Activated CD4-positive, alpha-beta T cell treated with anti-CD3 and anti-CD28 coated beads, Interleukin-2, amount 10 ng/mL, durations not matched to agents 7 days and 5 days (primary cell): ENCODE measurements at places on chromosomes 13 and 19. TPM values are rescaled to one million over a fixed set of nuclear protein-coding genes. Genes with fewer than 3 reads are reported as not detected.
A peak's percentile ranks its signal among the peaks of the same experiment; 100 is the strongest.

BTBD2 gene
- total RNA-seq = 66.3 TPM

TGDS gene
- total RNA-seq = 16.2 TPM

LSR gene
- total RNA-seq = 3.5 TPM

DNA sequence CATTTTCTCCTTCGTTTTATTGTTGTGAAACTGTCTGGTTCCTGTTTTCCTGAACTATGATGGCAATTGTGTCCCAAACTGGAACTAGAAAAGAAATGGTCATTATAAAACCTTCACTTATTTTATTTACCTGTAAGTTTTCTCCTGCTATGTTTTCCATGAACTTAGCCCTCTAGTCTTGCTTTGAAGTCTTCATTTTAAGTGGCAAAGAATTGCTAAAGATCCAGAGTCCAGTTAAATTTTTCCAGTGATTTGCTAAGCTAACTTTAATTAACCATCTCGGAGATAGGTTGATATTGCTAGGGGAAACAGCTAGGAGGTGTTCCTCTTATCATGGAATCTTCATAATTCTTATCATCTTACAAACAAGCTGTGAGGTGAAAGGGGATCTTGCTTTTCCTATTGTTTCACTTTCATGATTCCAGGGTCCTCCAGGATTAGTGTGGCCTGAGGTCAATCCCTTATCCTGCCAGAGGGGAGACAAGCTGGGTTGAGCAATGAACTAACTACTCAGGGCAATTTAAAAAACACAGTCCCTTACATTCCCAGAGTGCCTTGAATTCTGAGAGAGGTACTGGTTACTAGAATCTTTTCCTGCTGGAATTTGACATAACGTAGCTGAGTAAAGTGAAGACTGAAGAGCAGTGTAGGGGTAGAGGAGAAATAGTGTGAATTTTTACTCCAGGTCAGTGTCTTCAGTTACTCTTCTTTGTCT lies 112.5 kb downstream of the ESD start:
- peaks cover 31% of the 10 kb centered on the region for H3K4me1 ChIP-seq
- DNase-seq = no peak
- H3K4me3 ChIP-seq = no peak overlapping the region
- peaks cover 27% of the 10 kb centered on the region for H3K36me3 ChIP-seq

DNA sequence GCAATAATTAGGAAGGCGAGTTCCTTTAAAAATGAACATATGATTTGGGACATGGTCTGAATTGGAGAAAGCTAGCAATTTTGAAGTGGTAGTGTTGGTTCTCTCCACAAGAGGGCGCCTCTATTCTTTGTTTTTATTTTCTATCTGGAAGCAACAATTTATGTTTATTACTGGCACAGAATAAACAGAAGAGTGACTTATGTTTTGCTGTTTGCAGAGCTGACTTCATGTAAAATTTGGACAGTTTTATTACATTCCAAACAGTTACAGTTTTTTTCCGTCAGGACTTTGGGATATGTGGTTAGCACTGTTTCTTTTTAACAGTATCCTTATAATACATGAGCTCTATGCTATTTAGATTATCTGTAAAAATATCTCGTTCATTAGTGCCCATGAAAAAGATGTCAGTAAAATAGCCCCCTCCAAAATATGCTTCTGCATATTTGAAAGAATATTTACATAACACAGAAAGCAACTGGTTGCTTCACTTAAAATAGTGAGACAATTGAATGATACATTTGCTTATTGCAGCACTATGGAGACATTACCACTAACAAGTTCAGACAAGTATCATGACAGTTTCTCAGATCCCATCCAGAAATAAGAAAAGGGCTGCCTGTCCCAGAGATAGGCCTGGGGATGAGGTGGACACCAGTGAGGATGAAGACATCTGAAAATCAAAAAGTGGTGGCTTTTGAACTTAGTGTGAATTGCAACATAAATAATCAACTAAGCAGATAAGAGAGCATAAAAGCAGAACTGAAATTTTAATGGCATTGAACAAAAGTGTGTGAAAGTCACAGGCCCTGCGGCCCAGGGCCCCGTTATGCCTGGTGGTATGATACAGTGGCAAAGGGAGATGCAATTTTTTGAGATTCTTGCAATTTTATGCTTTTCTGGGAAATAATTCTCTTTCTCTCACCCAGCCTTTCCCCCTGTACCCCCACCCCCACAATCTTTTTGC lies 32.3 kb upstream of the FGF9 start:
- H3K4me1 ChIP-seq = peaks cover 1% of the 10 kb centered on the region
- DNase-seq = peak; percentile 51
- H3K4me3 ChIP-seq = no peak overlapping the region
- no peak overlapping the region for H3K27ac ChIP-seq
- peaks cover 2% of the 10 kb centered on the region for H3K27me3 ChIP-seq
- H3K36me3 ChIP-seq = no peaks in the 10 kb centered on the region

DNA sequence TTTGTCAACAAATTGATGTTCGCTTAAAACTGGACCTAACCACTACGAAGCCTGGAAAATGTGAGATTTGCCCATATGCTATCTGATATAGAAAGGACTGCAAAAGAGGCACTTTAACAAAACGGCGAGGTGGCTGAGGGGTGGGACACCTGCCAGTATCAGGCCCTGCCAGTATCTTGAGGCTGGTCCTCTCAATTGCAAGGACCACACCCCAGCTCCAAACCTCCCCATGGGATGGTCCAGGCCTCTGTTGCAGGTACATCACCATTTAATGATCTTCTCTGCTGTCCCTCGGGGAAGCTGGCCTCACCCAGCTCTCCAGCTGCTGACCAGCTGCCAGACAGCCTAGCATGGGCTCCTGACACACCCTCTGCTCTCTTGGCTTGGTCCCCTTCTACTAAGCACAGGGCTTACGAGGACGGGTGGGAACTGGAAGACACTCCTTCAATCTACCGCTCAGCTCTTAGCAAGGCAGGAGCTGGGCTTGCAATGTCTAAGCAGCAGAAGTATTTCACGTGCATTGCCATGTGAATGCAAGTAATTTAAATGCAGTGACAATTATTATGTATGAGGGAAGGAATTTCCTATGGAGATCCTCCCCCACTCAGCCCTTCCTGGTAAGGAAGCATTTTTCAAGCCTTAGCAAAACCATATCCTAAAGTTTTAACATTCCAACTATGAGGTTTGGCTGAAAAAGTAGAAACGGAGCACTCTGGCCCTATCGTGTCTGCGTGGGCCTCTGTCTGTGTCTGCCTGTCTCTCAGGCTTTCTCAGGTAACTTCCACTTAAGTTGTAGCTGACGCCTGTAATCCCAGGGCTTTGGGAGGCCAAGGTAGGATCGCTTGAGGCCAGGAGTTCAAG lies 63.9 kb downstream of the LATS2 start:
- peaks cover 6% of the 10 kb centered on the region for H3K4me1 ChIP-seq
- H3K36me3 ChIP-seq = no peaks in the 10 kb centered on the region
- peaks cover 4% of the 10 kb centered on the region for H3K27me3 ChIP-seq
- H3K27ac ChIP-seq = no peak overlapping the region
